ENCODE measurements at places on chromosomes 13 and 19.

GRCh38 chr19:45515081-45515624, 7.9 kb downstream of the VASP start:
- DNase-seq = peak; percentile 60

DNA sequence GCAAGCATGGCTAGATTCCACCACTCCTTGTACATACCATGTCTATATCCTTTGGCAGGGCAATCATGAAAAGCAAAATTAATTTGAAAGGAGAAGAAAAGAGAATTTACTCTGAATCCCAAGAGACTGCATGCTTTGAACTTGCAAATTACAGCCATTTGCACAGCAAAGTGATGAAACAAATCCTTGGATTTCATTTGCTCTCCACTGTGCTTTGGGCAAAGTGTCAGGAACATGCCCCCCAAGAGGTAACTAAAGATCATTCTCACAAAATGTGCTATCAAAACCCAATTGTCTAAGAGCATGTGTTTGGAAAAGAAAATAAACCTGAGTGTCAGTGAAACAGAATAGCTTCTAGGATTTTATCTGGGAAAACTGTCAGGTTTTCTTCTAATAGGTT, 298.5 kb downstream of the GPC6 start:
- no peak for DNase-seq

DNA sequence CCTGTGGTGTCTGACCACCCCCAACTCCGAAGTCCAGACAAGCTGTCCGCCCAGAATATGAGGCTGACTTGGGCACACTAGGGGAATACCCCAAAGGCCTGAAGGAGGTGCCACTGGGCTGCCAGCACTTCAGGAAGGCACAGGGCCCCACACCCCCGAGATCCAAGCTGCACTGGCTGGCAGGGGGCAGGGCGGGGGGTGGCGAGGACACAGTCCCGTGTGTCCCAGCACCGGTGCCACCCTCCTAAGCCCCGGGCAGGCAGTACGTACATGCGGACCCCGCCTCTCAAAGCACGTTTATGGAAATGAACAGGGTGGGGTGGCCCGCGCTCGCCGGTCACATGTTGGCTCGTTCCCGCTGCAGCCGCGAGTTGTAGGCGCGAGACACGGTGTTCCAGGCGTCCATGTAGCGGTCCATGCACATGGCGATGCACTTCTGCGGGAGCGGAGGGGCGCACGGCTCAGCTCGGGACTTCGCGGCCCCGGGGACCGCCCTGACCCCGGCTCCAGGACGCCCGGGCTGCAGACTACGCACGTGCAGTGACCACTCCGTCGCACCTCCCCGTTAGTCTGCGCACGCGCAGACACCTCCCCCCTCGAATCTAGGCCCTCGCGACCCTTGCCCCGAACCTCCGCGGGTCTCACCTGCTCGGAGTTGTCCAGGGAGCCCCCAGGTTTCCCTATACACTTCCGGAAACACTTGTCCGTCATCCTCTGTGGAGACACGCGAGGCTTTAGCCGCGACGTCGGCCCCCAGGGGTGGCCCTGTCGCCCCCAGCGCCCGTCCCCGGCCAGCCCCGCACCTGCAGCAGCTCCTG, 566 bp downstream of the TIMM13 start:
- peak; percentile 58 for DNase-seq

DNA sequence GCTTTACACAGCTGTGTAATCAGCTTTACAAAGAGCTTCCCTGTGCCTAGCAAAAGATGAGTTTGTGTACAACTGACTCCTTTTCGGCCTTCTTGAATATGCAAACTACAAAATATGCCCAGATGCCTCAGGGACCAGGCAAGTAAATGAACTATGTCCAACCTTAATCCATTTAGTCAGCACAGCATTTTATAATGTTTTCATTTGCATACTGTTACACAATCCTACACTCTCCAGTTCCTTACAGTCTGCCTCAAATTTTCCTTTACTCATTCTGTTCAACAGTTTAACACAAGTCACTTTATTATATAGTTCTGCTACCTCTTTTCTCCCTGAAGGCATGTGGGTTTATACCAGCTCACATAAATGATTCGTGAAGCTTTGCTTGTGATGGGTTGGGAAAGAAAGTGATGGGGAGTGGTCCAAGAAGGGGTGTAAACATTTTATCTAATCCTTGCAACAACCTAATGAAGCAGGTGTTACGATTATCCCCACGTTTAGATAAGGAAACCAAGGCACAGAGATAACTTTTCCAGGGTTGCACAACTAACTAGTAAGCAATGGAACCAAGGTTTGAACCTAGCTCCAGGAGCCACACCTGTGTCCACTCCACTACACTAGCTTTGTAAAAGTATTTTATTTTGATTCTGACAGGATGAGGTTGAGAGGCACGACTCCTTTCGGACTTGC, 3.3 kb upstream of the USP12 start:
- no peak for DNase-seq

DNA sequence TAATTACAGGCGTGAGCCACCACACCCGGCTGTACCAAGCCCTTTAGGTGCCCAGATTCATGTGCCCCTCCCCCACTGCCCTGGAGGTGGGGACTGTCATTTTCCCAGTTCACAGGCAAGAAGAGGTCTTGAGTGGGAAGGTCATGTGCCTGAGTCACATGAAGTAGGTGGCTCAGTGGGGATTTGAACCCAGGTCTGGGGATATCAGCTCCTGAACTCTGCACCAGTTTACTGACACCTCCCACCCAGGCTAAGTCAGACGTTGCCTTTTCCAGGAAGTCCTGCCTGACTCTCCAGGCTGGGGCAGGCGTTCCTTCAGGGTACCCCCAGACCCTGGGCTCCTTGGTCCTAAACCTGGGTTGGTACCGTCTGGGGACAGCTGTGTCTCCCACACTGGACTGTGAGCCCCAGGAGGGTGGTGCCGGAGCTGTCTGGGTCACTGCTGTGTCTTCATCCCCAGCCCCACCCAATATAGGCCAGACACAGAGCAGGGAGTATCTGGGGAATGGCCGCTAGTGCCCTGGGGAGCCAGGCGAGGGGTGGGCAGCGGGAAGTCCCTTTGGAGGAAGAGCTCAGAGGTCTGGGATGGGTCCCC, 8.6 kb downstream of the VASP start:
- no peak for DNase-seq

- DNase-seq = no peak
These were observed 28.0 kb downstream of the GGACT start for GRCh38 chr13:100560498-100561157.

DNA sequence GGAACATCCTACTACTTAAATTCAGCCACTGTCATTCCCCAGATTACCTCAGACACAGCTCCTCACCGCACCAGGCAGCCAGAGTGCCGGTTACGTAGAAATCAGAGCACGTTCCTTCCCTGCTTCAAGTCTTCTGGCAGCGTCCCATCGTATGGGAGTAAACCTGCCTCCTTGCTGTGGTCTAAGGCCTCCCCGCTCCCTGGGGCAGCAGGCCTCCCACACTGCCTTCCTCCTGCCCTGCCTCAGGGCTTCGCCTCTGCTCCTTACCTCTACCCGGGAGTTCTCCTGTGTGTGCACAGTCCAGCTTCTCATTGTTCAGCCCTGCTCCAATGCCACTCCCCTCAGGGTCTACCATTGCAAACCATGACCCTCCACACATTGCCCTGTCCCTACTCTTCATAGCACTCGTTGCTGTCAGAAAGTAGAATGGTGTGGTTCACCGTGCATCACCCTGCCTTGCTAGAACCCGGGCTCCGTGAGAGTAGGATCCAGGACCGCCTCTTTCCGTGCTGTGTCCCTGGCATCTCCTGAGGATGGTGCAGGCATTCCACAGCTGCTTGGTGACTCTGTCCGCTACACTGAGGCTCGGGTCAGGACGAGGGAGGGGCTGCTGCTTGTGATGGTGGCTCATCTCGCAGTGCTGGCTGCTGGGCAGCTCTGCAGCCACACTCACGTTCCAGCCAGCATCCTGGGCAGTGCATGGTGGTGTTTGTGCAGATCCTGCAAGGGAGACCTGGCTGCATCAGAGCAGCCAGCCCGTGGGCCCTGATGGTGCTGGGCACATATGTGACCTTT, 6.9 kb downstream of the POP4 start:
- no peak for DNase-seq

DNA sequence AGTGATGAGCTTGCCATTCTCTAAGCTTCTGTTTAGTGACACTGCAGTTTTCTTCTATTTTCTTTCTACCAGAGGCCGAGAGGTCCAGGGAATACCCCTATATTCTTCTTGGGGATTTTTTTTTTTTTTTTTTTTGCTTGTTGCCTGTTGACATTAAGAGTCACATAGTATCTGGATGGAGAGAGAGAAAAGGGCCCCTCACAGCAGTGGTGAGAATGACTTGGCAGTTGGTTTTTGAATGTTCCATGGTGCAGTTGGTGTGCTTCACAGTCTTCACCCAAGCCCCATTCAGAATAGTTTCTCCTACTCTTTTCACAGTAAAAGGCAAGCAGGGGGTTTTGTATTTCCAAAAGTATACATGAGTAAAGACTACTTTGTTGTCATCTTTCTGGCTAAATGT, 577.9 kb downstream of the LMO7 start:
- DNase-seq = no peak

- no peak for DNase-seq
These were observed 23.6 kb upstream of the IL17D start for GRCh38 chr13:20679879-20680278.

- DNase-seq = no peak
These were observed 287 bp upstream of the B3GLCT start for GRCh38 chr13:31199527-31199848.

GRCh38 chr19:37691881-37692504, 27.6 kb downstream of the ZNF607 start:
- DNase-seq = peak; percentile 64

GRCh38 chr13:27425918-27426630, 1.7 kb downstream of the GTF3A start:
- peak; percentile 90 for DNase-seq

DNA sequence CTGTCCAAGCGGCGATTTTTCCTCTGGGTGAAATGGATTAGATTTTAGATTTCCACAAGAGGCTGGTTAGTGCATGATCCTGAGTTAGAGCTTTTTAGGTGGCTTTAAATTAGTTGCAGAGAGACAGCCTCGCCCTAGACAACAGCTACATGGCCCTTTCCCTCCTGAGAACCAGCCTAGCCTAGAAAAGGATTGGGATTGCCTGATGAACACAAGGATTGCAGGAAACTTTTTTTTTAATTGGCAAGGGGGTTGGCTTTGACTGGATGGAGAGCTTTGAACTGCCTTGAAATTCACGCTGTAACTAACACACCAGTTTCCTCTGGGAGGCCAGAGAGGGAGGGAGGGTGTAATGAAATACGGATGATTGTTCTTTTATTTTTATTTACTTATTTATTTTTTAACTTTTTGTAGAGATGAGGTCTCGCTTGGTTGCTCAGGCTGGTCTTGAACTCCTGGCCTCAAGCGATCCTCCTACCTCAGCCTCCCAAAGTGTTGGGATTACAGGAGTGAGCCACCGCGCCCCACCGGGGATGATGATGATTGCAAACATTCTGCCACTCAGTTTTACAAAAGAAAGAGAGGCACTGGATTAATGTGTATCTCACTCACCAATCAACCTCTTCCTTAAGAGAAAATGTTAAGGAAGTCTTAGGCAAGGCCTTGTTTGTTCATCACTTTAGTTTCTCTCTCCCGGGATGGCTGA, 1.9 kb downstream of the LDLR start:
- no peak for DNase-seq

- no peak for DNase-seq
These were observed 17.7 kb upstream of the CRTC1 start for GRCh38 chr19:18665771-18666202.
